ENCODE measurements at places on chromosomes 4 and X.

- DNase-seq = no peak
Measured at GRCh38 chr4:108683479-108683878, 33.1 kb downstream of the OSTC start.

GRCh38 chr4:41538887-41539498 lies 1.0 kb downstream of the LIMCH1 start:
- DNase-seq = no peak

GRCh38 chr4:186297013-186297645 lies 31.1 kb downstream of the F11 start:
- no peak for DNase-seq

GRCh38 chrX:154800478-154801210 lies 4.6 kb downstream of the MPP1 start:
- DNase-seq = no peak

Measured in activated CD8-positive, alpha-beta memory T cell treated with anti-CD3 and anti-CD28 coated beads for 4 hours (primary cell).